ENCODE measurements at places on chromosomes 1 and 21.

GRCh38 chr1:78843111-78843510, 163.4 kb downstream of the ADGRL4 start:
- DNase-seq = no peak

DNA sequence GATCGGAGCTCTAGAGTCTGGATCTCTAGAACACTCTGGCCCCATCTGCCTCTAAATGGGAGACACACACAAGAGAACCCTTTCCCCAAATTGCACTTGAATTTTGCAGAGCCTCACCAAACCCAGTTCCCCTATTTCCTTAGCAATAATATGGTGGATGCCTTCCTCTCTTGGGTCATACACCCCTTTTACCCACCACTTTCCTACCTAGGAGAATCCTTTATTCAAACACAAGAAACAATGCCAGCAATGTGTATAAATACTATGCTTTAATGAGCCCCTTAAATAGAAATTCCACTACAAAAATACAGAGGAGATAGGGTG, 760 bp upstream of the SF3B4 start:
- DNase-seq = no peak

DNA sequence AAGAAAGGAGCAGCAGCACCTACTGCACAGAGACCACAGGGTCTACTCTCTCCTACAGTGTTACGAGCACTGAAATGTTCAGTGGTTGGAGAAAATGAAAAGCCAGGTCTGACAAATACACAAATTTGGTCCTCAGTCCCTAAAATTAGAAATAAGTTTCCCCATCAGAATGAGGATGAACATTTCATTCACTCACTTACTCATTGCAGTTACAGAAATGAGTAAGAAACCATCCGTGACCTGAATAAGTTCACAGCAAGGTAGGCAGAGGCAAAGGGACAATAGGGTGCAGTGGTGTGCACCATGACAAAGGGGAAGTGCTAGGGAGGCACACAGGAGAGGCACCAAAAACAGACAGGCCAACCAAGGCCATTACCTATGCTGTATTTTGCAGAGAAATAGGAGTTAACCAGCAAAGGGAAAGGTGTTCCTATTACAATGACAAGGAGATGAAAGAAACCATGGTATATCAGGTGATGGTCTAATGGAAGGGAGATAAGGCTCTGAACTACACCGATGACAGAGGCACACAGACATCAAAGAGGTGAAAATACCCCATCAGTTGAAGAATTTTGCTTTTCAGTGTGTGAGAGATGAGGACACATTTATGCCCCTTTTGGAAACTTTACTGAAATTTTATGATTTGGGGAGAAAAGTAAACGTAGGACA, 29.4 kb downstream of the VAV3 start:
- DNase-seq = no peak

- no peak for DNase-seq
Observed at GRCh38 chr21:42002421-42002958, 7.7 kb downstream of the ZBTB21 start.

GRCh38 chr1:210298936-210299335, 29.8 kb upstream of the HHAT start:
- no peak for DNase-seq

GRCh38 chr21:31537872-31538576, 121.5 kb upstream of the SOD1 start:
- DNase-seq = no peak

- no peak for DNase-seq
Observed at GRCh38 chr1:96934282-96934681, 212.7 kb downstream of the PTBP2 start.

- DNase-seq = peak; percentile 30
Observed at GRCh38 chr1:147243841-147244240, 1.4 kb downstream of the CHD1L start.

DNA sequence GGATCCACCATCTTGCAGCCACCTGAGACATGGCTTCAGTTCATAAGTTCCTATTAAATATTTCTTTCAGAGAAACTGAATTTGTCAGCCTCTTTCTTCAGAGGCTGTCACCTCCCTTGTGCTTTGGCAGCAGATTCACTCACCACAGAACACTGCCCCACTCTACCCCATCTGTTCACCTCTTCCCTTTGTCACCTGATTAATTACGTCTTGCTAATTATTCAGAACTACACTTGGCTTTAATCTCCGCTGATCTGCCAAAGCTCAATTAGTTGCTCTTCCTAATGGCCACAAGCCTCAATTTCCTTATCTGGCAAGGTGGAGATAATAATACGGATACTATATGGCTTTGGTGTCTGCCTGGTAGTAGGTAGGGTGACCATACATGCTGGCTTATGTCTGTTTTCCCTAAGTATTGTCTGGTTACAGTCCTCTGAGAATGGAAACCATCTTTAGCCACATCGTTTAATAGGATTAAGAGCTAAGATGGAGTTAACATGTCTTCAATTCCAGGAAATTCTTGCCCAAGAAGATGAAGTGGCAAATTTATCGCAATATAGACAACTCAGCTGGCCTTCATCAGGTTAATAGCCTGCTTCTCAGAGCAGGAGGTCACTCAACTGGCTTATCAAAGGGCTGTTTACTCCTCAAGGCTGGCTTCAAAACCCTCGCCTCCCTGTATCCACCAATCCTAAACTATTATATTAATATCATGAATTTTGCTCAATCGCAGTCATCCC, 58.2 kb upstream of the ADAR start:
- DNase-seq = no peak

DNA sequence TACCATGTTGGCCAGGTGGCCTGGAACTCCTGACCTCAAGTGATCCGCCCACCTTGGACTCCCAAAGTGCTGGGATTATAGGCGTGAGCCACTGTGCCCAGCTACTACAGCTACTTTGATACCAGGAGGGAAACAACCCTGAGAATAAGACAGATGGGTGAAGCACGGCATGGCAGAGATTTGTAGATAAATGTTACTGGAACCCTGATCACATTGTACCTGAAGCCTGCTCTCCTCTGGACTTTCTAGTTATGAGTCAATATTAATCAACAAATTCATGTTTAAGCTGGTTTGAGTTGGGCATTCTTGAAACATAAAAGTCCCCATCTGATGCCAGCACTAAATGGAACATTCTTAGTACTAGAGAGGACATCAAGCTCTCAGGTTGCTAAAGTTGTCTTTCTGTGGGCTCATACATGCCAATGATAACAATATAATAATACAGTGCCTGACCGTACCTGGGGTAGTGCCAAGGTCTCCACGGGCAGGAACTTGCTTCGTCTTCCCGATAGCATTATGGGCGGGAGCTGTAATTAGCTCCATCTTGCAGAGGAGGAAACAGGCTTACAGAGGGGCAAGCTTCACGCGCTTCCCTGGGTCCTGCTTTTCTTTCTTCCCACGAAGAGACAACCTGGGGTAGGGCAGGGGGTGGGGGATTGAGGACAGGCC, 30.7 kb upstream of the SLC19A1 start:
- no peak for DNase-seq

DNA sequence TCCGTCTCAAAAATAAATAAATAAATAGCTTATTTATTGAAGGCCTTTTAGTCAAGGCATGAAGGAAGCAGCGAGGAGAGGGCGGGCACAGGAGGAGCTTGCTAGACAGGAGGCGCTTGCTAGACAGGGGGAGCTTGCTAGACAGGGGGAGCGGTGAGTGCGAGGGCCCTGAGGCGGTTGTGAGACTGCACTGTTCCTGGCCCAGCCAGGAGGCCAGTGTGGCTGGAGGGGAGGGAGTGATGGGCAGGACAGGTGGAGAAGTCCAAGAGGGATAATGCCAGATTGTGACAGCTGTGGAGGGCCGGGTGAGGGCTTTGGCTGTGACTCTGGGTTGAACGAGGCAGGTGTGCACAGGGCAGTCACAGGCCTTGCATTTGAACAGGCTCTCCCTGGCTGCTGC, 18.2 kb downstream of the KIF17 start:
- DNase-seq = no peak

DNA sequence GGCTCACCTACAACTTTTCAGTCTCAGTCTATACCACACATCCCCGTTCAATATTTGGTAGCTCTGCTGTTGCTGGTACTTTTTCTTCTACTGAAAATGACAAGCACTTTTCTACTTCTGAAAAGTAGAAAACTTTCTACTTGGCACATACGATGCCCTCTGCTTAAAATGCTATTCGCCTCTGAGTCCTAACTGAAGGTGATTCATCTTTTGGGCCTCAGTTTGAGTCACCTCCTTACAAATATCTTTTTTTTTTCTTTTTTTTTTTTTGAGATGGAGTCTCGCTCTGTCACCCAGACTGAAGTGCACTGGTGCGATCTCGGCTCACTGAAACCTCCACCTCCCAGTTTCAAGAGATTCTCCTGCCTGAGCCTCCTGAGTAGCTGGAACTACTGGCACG, 136.0 kb upstream of the CYYR1 start:
- no peak for DNase-seq

- no peak for DNase-seq
Observed at GRCh38 chr1:70717211-70717610, 306.1 kb downstream of the CTH start.

GRCh38 chr1:63774617-63775417, 1.0 kb downstream of the ROR1 start:
- peak; percentile 13 for DNase-seq

- no peak for DNase-seq
Observed at GRCh38 chr1:162055062-162055461, 14.4 kb upstream of the NOS1AP start.

GRCh38 chr1:189775343-189775742, 702.3 kb downstream of the BRINP3 start:
- DNase-seq = no peak

DNA sequence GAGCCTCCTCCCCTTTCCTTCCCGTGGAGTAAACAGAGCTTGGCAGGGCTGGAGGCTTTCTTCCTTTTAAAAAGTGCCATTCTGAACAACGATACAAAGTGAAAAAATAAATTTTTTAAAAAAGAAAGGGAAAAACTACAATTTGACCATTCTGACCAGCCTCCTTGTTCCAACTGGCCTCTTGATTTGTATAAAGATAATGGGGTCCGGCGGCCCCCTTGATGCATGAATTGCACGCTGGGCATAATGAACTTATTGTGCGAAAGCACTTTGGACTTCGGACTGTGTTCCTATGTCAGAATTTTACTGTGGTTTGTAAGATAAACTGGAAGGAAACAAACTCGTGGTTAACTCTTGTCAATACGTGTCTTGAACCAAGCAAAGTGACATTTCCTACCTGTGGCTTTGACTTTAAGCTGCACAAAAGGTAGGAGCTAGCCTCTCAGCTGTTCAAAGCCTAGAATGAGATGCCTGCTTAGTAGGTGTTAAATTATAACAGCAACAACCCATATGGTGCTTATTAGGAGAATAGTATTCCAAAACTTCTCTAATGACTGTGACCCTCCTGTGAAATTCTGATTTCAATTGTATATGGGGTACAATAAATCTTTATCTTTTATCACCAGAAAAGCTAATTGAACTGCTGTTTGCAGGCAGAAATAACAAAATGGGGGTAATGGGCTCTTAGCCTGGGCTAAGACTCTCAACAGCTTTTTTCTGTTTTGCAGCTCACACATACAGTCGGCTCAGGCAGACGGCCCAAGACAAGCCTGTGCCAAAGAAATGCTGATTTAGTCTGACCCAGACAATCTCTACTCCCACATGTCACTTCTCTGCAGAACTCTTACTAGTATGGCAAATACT, 9.3 kb downstream of the IRF2BP2 start:
- DNase-seq = peak; percentile 61

- peak; percentile 74 for DNase-seq
Observed at GRCh38 chr1:172826096-172826741, 167.3 kb downstream of the FASLG start.

DNA sequence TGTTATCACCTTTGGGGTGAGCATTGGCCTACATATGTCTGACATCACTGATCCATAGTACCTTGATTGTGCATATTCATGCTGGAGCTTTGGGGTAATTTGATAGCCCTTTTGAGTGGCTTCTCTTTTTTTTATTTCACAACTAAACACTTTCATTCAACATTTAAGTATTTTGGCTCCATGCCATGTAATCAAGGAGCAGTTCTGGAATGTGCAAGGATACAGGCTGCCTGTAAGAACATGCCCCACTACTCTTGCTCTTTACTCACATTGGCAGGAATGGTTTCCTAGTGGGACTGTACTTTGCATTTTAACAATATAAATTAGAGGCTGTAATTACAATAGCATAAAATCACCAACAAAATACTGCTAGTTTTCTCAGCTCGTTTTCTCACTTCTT, 300.7 kb upstream of the SPAG17 start:
- DNase-seq = no peak

DNA sequence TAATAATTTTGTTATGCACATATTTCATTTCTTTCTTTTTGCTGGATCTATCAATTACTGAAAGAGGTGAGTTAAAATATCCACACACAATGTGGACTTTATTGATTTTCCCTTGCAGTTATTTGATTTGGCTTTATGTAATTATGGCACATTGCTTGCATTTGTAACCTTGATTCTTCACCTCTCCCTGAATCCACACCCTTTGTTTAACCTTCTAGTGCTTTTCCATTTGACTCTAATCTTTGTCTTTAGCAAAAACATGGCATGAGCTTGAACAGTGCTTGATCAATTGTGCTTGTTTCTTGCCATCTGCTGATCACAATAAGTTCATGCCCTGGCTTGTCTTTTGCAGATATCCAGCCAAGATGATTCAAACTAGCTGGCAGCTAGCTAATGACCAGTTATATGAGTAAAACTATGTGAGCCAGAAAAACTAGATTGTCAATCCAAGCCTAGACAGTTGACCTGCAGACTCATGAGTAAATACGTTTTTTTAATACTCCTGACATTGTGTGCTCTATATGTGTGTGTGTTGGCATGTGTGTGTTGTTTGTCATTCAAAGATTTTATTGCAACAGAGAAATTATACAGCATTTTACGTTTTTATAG, 899.2 kb downstream of the NCAM2 start:
- DNase-seq = no peak

DNA sequence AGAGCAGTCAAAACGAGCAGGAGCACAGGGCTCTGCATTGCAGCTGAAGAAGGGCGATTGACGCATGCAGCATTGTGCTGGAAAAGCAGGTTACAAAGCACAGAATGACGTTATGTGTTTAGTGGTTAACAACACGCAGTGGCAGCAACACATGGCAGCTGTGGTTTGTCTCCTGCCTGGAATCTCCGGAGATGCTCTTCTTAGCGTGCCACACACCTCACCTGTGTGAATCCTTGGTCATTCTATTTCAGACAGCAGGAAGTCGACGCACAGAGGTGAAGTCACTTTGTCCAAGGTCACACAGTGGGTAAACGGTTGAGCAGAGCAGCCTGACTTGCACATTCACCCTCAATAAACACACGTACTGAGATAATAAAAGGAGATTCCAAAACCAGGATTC, 14.7 kb downstream of the OBSCN start:
- DNase-seq = no peak

- no peak for DNase-seq
Observed at GRCh38 chr1:223001653-223002634, 141.1 kb downstream of the TLR5 start.

GRCh38 chr1:230010603-230011332, 56.3 kb upstream of the GALNT2 start:
- DNase-seq = peak; percentile 47

- DNase-seq = no peak
Observed at GRCh38 chr1:178537382-178538090, 24.6 kb downstream of the TEX35 start.

GRCh38 chr1:216793973-216794372, 70.7 kb upstream of the ESRRG start:
- no peak for DNase-seq

- DNase-seq = peak; percentile 84
Observed at GRCh38 chr1:156591432-156592157, at the start of gene NAXE. NAXE (plus strand) TSS chr1:156591776; CDS start chr1:156591805, 29 bp downstream.

All from hematopoietic multipotent progenitor cell treated with erythropoietin and hydrocortisone succinate and interleukin-3 and kit ligand, for 6 days (in vitro differentiated cells).